ENCODE measurements at places on chromosomes 11 and 22.

- no peak for DNase-seq
Observed at GRCh38 chr11:68678031-68678441, 6.3 kb upstream of the GAL start.

GRCh38 chr22:31089160-31090100, 8.3 kb downstream of the SMTN start:
- DNase-seq: no peak

DNA sequence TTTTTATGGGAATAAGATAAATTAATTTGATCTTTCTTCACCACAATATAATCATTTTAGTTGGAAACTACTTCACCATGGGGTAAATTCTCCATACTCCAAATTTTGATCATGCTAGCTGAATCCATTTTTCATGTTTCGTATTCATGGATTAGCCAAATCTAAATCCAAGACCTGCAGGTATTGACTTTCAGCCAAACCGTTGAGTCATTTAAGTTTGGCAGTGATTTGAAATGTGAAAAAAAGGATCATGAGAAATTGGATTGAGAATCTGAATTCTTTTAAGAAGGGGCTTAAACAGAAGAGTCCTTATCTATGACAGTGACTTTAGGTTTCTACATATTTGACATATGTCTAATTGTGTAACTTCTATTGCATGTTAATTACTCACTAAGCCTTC, 5.3 kb downstream of the GAS2 start:
- DNase-seq: no peak

DNA sequence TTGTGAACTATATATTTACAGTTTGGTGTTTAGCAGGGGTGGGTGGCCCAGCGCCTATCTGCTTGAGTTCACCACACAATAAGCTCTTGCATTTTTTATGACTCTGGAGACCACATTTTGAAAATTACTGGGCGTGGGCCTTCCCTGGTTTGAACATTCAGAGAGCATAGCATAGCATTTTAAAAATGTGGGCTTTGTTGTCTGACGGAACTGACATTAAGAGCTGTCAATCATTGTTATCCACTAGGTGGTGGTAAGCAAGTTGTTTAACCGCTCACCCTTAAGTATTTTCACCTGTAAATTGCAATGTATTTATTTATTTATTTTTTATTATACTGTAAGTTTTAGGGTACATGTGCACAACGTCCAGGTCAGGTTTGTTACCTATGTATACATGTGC, 1.0 kb downstream of the NLRP14 start:
- DNase-seq: no peak

GRCh38 chr22:47659467-47660223, 897.2 kb downstream of the TBC1D22A start:
- no peak for DNase-seq

DNA sequence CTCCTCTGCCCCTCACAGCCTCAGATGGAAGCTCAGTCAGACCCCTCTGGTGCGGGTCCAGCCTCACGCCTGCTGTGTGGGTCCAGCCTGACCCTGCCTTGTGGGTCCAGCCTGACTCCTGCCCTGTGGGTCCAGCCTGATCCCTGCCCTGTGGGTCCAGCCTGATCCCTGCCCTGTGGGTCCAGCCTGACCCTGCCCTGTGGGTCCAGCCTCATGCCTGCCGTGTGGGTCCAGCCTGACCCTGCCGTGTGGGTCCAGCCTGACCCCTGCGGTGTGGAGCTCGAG, 445.3 kb downstream of the BRD1 start:
- no peak for DNase-seq

DNA sequence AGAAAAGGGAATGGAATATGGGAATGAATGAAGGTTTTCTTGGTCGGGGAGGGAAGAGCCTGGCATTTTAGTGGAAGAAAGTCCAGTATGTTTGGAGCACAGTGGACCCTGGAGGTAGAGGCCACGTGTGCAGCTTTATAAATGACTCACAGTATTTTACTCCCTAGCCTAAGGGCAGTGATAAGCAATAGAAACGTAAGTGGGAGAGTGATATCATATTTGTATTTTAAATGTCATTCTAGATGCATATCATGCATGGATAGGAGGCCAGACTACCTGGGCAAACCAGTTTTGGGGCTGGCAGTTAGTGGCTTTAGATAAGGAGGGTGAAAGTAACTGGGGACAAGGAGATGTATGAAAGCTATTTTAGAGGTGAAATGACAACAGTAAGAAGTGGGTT, 174.1 kb downstream of the ARHGAP42 start:
- DNase-seq: no peak

DNA sequence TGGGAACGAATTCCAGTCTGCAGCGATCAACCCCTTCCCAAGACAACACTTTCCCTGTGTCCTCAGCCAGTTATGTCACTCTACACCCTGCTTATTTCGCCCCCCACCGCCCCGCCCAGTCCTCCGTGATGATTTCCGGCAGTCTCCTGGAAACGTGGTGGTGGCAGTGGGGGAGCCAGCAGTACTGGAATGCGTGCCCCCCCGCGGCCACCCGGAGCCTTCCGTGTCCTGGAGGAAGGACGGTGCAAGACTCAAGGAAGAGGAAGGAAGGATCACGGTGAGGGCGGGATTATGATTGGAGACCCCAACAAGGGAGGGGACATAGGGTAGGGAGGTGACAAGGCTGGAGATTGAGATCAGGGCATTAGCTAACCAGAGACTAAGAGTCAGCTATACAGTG, 4.1 kb downstream of the ROBO3 start:
- DNase-seq: no peak

- no peak for DNase-seq
Observed at GRCh38 chr22:19290400-19291217, 910 bp downstream of the CLTCL1 start.
